NCI-H1105 treated with DMSO at 0.1 percent for 48 hours (cell line): ENCODE measurements at places on chromosomes 6 and 20.

DNA sequence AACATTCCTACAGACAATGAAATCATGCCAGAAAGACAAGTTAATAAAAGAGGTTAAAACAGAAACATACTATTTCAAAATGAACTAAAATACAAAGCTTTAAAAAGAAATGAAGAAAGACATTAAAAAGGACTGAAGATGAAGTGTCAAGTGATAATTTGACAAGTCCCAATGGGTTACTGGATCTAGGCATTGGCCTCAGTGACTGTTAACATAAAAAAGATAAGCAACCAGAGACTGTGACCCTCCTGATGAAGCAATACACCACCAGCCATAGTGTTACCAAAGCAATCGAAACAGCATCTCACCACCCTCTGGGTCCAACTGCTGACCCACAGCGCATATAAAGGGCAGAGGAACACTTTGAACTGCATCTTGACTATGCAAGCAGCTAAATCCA is 130.3 kb downstream of the FIG4 start:
- DNase-seq = no peak

DNA sequence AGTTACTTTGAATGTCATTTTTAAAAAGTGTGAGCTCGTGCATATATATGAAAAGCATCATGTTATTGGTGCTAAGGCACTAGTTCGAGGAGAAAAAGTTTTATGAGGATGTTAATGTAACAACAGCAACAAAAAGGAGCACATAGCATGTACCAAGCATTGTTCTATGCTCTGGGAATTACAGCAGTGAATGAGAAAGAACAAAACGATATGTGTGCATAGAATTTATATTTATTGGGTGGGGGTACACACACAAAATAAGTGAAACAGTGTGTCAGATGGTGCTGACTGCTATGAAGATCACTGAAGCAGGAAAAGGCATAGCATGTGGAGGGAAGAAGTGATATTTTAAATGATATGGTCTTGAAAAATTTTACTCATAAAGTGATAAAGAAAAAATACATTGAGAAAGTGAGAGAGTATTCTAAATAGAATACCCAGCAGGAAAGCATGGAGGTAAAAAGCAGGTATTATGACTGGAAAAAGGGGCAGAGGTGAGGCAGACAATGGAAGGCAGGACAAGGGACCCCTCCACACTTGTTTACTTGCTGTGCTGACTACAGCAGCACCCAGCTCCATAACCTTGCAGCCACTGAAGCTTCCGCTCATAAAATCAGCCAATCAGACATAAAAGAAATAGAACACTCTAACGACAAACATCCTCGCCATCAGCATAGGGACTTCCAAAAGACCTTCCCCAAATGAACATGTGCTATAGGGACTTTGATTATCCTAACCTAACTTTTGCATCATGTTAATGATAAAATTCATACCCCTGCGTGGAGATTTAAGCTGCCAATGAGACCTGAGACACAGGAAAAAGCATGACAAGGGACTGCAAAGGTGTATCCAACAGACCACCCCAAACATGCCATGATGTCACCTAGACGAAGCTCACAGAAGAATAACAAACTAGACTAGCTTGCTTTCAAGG is 119.9 kb downstream of the HFE start:
- no peak for DNase-seq

GRCh38 chr6:106692112-106692818 is 62.9 kb downstream of the QRSL1 start:
- DNase-seq = peak; percentile 35

DNA sequence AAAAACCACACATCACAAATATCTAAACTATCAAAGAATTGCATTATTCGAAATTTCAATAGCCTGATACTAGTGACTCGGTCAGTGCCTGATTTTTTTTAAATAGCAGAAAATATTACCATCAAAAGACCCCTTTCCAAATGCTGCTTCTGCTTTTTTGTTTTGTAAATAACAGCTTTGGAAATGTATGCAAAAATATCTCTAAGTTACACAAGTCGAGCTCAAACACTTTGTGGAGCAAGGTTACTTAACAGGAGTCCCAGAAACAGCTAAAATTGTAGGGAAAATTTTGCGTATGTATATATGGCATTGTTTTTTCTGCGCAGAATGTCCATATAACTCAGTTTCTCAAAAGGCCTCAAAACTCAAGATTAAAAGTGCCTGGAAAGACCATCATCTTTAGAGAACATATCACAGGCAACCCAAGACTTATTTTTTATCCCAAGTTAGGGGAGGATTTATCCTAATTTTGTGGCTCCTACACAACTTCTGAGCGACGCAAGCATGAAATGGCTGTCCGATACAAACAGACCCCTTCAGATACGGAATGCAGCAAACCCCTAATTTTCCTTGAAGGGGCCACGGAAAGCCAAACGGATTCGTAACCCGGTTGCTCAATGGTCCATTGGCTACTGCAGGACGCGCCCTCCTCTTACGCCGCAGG is 1.3 kb downstream of the CEP85L start:
- DNase-seq = peak; percentile 58

DNA sequence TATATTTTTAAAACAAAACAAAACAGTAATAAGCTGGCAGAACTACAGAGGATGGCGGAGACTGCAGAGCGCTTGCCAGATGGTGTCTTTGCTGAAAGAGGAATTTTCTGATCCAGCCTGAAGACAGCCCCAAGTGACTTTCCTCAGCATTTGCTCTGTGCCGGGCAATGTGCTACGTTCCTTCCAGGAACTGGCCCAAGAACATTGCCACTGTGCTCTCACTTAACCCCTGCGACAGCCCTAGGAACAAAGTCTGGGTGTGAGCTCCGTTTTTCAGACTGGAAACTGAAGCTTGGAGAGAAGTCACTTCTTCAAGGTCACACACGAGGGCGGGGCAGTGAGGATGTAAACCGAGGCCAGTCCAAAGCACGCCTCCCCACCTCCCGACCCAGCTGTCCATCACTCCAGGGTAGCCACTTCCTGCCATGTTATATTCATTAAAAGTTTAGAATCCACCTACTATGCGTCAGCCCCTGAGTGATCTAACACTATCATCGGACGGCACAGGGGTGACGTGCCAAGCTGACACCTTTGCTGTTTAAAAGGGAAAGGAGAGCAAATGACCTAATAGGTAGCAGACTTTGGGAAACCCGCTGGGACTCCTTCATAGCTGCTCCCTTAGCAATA is 22.3 kb upstream of the BMP7 start:
- DNase-seq = no peak

DNA sequence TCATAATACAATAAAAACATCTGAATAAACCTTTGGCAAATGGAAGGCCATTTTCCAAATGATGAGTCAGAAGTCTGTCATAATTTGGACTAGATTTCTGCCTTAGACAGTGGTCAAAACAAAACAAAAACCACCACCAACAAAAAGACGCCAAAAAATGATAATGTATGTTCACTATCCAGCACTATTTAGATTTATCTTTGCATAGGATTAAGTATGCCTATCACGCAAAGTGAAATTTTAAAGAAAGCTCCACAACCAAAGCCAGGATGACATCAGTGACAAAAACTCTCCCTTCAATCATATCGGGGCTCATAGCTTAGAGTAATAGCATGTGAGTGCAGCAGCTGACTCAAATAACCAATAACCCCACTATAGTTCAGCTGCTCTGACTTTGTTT is 201.9 kb downstream of the MOXD1 start:
- DNase-seq = no peak

DNA sequence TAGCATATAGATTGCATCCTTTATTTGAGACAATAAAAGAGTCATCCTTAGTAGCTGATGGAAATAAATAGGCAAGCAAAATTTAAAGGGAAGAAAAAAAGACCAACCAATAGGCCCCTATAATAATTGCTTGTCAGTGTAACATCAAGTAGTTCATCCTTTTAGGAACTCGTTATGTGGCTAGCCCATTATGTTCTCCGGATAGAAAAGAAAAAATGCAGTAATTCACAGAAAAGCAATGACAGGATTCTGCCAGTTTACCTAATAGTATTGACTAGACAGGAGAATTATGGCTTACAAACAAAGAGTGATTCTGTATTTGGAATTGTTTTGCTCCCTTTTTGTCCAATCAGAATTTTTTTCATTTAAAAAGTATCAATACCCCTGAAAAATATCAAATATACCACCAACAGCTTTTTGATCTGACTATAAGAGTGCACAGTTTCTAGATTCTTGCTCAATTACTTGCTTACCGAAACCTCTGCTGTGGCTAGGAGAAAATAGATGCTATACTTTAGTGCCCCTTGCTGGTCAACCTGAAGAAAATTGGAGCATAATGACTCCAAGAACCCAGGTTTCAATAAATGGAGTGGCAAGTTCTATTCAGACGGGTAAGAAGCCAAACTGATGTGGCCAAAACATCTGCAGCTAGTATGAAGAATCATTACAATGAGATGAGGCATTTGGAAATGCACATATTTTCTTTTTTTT is 91.5 kb upstream of the SASH1 start:
- peak; percentile 35 for DNase-seq

DNA sequence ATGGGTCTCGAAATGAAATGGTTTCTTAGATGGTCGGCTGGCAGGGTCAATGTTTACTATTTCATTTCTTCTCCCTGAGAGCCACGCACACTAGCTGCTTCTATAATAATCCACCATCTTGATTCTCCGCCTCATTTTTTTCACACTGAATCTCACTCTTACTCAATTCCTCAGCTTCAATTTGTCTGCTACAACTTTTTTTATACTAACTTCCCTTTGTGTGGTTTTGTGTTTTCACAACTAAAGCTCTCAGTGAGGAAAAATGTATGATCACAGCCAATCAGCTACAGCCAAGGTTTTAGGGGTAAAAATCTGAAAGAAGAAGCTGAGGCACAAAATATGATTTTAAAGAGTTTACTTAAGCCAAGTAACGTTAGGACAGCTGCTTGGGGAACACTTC is 1309.4 kb downstream of the EPHA7 start:
- DNase-seq = no peak

DNA sequence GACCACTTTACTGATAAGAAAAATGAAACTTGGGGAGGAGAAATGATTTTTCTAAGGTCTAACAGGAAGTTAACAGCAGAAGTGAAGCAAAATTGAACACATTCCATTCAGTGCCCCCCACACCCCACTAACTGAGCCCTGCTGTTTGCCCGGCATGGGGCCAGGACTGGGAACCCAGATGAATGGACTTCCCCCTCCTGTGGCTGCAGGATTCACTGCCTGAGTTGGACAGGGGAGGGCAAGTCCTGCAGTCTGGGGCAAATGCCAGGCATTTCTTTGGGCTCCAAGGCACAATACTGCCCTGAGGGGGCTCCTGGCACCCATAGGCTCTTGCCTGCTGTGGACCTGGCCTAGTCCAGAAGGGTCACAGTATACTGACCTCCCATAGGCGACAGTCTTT is 28.3 kb downstream of the FYN start:
- no peak for DNase-seq

GRCh38 chr20:5080384-5080877 is 39.3 kb downstream of the PCNA start:
- DNase-seq = no peak
